ENCODE measurements at places on chromosomes 13 and 19.

DNA sequence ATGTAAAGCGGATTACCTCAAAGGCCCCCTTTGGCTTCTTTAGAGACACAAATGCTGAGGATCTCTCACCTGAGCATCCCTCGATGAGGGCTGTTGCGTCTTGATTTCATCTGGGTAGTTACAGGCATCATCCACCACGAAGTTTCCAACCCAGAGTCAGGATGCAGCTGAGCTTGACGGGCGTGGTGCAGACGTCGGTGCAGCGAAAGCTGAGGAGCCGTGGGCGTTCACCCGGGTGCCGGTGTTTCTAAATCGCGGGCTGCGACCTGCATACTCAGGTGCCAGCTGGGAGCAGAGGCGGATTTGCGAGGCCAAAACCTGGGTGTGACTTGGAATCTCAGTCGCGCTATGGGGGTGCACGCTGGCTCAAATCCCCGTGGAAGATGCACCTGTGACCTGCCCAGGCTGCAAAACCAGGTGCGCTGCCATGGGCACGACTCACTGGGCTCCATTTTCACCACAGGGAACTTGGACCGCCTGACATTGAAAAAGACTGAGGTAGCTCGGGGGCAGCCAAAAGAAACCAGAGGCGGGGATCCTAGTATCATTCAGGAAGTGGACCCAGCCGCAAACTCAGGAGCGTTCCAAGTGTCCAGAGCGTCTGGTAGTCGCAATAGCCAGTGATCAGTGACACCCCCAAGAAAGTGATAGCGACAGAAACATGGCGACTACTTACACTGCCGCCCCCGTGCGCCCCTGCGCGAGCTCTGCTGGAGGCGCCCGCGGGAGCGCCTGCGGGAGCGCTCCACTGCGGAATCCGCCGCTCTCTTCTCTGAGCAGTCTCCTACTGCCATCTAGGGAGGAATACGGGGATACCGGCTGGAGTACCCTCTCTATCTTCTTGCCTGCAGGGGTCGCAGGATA lies 36.4 kb upstream of the IGFL4 start:
- peak; percentile 1 for DNase-seq

- DNase-seq, result no peak
Observed at GRCh38 chr19:48154003-48154402, 16.1 kb downstream of the LIG1 start.

DNA sequence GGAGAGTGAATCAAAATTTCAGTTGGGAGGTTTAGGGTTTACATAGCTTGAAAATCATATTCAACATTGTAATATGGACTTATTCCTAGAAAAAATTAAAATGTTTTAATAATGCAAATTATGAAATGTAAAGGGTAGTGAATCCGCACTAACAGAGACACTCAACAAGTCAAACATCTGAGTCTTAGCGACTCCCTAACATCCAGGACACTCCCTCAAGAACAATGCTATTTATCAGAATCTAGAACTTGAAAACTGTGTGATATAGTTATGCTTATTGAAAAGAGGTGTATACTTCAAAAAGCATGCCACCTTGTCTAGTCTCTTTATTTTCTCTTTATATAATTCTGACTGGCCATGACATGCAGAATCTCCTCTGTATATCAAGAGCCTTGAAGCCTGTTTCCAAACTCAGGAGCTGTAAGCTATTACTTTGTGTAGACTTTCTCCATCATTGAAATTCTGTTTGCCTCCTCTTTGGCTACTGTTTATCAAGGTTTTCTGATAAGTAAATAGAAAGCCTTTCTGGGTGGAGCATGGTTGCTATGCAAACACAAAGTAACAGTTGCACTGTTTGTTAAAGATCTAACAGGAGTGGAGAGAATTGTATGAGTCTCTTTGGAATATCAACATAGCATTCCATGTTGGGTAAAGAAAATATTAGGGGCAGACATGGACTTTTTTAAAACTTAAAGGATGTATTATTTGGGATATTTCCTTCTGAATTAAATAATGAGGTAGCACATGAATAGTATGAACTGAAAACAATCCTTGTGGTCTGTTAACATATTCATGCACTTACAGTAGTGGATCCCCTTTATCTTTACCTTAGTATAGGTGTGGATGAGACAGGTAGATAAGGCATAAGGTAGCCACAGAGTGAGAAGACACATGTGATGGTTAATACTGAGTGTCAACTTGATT lies 56.4 kb upstream of the MBNL2 start:
- DNase-seq, result no peak

DNA sequence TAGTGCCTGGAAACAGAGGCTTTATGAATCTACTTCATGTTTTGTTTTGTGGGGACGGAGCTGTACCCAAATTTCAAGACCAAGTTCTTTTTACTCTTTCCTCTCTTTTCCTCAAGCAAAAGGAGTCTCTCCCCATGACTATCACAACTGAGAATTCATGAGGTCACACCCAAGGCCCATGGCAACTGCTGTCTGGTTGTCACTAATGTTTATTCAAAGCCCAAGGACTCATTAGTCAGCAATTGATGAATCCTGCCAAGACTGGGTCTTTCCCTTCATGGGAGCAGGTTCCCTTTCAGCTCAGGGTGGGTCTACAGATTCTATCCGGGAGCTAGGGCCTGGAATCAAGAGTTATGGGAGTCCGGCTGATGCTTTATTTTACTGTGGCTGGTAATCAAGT lies 441.5 kb upstream of the PCDH20 start:
- no peak for DNase-seq

- DNase-seq, result no peak
Observed at GRCh38 chr13:27321468-27322431, 51.1 kb downstream of the RASL11A start.

GRCh38 chr19:46520616-46521015 lies 24.9 kb upstream of the PNMA8B start:
- DNase-seq, result no peak

DNA sequence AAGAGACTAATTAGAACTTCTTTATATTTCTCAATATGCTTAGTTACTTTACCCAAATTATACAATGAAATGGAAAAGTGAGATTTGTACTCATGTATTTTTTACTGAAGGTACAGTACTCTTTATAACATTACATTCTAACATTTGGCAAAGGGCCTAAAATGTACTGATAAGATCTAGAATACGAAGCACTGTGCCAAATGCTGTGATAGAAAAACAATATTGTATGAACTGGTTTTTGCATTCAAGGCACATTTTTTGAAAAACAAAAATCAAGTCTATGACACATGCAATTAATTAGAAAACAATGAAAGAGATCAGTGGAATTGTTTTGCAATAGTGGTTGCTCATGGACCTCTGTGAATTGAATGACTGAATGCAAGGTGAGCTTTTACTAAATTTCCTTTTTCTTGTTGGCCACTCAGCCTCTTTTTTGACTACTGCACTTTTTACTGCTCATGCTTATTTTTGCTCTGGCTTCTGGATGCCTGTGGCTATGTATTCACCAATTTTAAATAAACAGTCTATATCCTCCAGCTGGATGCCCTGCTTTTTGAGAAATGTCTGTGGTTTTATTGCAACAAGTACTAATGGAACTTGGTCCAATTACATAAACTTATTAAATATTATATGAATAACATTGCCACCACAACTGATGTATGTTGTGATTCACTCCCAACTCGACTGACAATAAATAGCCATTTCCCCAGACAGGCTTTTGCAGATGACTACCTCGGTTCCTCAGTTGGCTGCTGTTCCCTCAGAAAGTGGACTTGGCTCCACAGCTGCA lies 41.4 kb upstream of the OBI1 start:
- no peak for DNase-seq

GRCh38 chr13:98494769-98495168 lies 82.1 kb downstream of the STK24 start:
- no peak for DNase-seq

GRCh38 chr13:103878891-103879605 lies 812.8 kb upstream of the SLC10A2 start:
- DNase-seq, result no peak

DNA sequence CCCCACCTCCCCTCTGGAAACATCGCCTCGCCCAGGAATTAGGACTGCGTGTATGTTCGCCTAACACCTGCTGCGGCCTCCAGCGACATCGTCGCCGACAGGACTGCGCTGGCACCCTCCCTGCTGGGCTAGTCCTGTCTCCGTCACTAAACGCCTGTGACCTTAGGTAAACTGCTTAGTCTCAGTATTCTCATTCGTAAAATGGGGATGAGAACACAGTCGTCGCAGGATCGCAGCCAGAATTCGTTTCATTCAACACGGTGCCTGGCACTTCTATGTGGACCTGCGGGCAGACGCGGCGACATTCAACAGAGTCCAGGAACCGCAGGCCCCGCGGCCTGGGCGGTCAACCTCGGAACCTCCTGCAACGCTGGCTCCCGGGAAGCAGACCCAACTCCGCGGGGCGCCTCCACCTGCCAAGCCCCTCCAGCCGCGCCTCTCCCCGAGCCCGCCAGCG lies 485 bp downstream of the CRYL1 start:
- DNase-seq, result peak; percentile 46

- no peak for DNase-seq
Observed at GRCh38 chr19:38062959-38063761, 156.2 kb downstream of the SIPA1L3 start.

DNA sequence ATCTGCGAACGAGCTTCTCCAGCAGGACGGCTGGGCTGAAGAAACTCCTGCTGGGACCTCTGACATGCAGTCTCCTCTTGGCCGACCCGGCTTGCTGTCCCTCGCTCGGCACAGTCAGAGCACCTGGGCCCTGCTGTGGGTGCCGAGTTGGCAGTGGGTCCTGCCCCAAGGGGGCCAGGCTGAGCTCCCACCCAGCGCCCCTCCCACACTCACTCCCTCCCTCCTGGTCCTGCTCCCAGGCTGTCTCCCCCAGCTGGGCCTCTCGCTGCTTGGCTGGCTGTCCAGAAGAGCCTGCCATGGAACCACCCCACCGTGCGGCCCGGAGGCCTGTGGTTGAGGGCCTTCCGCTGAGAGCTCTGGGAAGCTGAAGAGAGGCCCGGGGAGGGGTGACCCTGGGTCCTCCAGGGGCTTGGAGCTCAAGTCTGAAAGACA lies 6.0 kb downstream of the AKT2 start:
- no peak for DNase-seq

DNA sequence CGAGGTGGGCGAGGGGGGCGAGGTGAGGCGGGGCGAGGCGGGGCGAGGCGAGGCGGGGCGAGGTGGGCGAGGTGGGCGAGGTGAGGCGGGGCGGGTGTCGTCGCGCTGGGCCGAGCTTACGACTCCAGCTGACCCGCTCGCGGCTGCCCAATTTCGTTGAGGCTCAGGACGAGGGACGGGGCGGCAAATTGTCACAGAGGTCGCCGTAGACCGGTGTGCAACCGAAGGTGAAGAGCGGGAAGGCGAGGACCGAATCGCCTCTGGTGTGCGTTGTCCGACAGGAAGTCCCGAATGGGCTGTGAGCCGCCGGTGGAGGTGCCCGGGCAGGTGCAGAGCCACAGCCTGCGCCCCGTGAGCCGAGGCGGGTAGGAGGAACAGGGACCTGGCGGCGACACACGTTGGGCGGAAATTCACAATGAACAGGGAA lies at the start of gene LACC1:
LACC1 (plus strand) TSS at position 150 of the 427 bp plus-strand sequence. CDS start 1,082 bp downstream, outside the sequence.
- peak; percentile 67 for DNase-seq
